ENCODE measurements at places on chromosomes 4 and X.

GRCh38 chr4:30840571-30840970, 120.4 kb downstream of the PCDH7 start:
- DNase-seq, result no peak

GRCh38 chr4:87985097-87985886, 9.8 kb downstream of the SPP1 start:
- no peak for DNase-seq

DNA sequence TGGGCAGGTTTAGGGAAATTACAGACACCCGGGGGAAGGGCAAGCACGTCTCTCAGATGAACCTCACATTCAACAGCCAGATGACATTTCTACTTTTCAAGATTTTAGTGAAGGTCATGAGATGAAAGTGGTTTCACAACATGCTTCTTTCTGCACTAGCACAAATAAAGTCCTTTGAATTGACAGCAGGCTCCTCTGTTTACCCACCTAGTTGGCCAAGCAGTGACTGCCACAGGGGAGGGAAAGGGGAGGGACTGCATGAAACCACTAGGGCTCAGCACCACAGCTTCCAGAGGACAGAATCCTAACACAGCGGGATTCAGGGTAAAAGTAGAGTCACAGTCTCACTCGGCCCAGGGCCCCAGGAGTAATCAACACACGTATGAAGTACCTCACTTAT, 6.2 kb downstream of the RAB40A start:
- DNase-seq, result no peak

GRCh38 chr4:19971829-19972228, 279.9 kb upstream of the SLIT2 start:
- no peak for DNase-seq

- no peak for DNase-seq
These were observed 76.1 kb downstream of the ARHGAP6 start for GRCh38 chrX:11589641-11590040.

- no peak for DNase-seq
These were observed 9.5 kb downstream of the RGS12 start for GRCh38 chr4:3302173-3302785.

Data from NCI-H1930 (cell line).